ENCODE measurements at places on chromosomes 7 and 10.

DNA sequence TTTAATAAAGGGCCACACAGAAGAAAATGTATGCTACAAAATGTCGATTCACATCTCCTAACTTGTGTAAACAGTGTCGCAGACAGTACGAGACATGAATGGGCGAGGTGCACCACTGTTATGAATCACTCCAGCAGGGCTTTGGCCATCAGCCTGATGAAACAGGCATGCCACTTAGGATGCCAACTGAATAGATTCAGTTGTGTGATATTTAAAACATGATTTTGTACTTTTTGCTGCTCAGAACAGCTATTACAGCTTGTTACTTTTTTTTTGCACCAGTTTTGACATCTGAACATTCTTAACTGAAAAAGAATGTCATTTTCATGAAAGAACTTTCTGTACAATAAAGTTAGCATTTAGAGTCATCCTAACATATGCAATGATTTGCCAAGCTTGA lies 138.1 kb downstream of the VTI1A start:
- DNase-seq = no peak

DNA sequence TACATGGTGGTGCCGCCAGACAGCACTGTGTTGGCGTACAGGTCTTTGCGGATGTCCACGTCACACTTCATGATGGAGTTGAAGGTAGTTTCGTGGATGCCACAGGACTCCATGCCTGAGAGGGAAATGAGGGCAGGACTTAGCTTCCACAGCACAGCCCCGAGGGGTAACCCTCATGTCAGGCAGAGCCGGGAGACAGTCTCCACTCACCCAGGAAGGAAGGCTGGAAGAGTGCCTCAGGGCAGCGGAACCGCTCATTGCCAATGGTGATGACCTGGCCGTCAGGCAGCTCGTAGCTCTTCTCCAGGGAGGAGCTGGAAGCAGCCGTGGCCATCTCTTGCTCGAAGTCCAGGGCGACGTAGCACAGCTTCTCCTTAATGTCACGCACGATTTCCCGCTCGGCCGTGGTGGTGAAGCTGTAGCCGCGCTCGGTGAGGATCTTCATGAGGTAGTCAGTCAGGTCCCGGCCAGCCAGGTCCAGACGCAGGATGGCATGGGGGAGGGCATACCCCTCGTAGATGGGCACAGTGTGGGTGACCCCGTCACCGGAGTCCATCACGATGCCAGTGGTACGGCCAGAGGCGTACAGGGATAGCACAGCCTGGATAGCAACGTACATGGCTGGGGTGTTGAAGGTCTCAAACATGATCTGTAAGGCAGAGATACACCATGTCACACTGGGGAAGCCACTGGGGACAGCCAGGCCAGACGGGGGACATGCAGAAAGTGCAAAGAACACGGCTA lies 104.6 kb upstream of the TNRC18 start:
- DNase-seq = no peak

DNA sequence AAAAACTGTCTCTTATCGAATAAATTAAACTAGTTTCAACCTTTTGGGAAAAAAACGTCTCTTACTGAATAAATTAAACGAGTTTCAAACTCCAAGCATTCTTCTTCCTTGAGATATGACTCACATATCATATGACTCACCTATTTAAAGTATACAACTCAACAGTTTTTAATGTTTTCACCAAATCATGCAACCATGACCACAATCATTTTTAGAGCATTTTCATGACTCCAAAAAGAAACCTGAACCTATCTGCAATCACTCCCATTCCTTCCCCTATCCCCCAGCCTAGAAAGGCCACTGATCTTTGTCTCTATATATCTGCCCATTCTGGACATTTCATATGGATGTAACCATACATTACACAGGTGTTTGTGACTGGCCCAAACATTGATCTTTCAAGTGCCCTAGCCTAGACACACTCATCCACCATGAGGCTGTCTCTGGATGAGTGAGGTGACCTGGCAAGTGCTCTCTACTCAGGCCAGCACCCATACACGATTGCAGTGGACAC lies 115.3 kb downstream of the PIP4K2A start:
- no peak for DNase-seq

GRCh38 chr10:61688551-61689308 lies 26.0 kb downstream of the CABCOCO1 start:
- DNase-seq = no peak

GRCh38 chr7:126529833-126530232 lies 722.9 kb downstream of the GRM8 start:
- DNase-seq = no peak

- DNase-seq = no peak
Measured at GRCh38 chr10:99760321-99760720, 22.1 kb upstream of the ABCC2 start.

DNA sequence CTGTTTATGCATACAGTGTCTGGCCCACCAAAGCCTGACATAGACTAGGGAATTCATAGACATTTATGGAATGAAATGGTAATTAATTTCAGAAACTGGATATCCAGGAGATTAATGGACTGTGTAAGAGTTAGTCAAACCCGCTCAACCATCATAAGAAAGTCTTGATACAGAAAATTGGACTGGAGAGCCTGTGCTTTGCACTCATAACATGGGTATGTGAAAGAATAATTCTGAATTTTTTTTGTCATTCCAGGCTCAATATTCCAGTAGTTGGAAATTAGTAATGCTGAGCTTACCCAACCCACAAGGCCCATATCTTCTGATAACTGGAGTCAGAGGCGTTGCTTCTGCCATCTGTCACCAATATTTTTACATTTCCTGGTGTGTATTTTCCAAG lies 799.7 kb upstream of the IGFBP3 start:
- DNase-seq = no peak

GRCh38 chr7:116135306-116135705 lies 75.0 kb upstream of the TES start:
- no peak for DNase-seq

GRCh38 chr7:149284343-149284742 lies 22.3 kb downstream of the ZNF783 start:
- DNase-seq = no peak

DNA sequence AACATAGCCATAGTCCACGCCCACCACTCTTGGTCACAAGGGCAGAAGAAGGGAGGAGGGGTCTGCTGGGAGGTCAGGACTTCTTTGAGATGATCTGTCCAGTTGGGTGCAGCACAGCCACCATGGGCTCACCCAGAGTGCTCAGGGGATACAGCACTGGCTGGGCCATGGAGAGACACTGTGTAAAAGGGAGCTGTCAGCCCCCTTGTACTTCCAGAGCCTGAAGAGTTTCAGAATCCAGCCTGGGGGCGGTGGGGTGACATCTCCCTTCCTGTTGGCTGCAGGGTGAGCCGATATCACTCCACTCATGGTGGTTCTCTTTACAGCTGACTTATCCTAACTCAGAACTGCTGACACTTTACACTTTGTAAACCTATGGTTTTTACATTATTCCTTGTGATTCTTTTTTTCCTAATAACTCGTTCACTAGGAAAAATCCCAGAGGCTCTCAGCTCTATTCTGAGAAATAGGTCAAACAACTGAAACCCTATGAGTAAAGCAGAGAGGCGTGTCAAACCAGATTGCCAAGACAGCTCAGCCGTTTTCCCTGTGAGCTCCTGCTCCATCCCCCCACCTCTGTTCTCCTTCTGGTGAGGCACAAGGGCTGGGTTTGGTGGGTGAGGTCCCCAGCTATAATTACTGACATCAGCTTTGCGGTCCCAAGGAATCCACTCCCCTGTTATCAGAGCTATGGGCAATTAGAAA lies 3.2 kb upstream of the MRPS24 start:
- DNase-seq = peak; percentile 11

GRCh38 chr7:47143339-47143738 lies 438.6 kb downstream of the TNS3 start:
- no peak for DNase-seq

- DNase-seq = peak; percentile 81
Measured at GRCh38 chr7:36280840-36281812, 108.5 kb upstream of the ANLN start.

GRCh38 chr10:17488848-17489247 lies 34.5 kb upstream of the ST8SIA6 start:
- no peak for DNase-seq

DNA sequence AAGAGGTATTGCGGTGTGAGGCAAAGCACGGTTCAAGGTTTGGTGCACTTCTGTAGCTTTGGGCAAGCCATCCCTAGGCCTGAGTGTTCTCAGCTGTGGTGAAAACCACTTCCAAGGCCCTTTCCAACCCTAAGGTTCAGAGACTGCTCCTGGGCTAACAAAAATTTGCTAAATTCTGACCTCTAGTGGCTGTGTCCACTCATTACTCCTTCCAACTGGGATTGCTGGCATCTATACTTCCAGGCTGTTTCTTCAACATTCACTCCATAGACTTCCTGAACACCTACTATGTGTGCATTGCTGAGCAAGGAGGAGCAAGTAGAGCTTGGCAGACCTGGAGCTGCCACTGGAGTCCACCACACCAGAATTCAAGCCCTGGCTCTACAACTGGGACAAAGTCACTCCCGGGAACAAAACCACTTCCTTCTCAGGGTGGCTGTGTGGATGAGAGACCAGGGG lies 29.3 kb upstream of the SH3PXD2A start:
- peak; percentile 74 for DNase-seq

- DNase-seq = no peak
Measured at GRCh38 chr7:84975586-84976185, 211.2 kb downstream of the SEMA3D start.

GRCh38 chr7:102925976-102926782 lies 13.4 kb downstream of the LRRC17 start:
- no peak for DNase-seq

GRCh38 chr7:142348921-142349405 lies 91.1 kb upstream of the PRSS58 start:
- DNase-seq = no peak

DNA sequence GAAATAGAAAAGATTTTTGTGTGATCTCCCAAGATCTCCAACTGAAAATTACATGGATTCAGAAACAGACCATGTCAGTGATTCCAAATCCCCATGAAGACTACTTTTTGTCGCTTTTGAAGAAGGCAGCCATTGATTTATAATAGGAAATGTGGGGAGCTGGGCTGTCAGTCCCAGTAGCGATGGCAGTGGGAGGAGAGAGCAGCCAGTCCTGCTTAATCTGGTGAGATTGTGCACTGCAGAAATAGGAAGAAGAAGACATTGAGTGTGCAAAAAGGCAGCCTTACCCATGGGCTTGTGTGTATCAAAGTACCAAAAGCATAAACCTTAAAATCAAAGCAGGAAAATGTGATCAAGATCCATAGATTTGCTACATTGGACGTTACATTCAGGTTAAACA lies 4.8 kb downstream of the ADRB1 start:
- DNase-seq = no peak

- DNase-seq = no peak
Measured at GRCh38 chr7:81075150-81075549, 156.3 kb upstream of the SEMA3C start.

DNA sequence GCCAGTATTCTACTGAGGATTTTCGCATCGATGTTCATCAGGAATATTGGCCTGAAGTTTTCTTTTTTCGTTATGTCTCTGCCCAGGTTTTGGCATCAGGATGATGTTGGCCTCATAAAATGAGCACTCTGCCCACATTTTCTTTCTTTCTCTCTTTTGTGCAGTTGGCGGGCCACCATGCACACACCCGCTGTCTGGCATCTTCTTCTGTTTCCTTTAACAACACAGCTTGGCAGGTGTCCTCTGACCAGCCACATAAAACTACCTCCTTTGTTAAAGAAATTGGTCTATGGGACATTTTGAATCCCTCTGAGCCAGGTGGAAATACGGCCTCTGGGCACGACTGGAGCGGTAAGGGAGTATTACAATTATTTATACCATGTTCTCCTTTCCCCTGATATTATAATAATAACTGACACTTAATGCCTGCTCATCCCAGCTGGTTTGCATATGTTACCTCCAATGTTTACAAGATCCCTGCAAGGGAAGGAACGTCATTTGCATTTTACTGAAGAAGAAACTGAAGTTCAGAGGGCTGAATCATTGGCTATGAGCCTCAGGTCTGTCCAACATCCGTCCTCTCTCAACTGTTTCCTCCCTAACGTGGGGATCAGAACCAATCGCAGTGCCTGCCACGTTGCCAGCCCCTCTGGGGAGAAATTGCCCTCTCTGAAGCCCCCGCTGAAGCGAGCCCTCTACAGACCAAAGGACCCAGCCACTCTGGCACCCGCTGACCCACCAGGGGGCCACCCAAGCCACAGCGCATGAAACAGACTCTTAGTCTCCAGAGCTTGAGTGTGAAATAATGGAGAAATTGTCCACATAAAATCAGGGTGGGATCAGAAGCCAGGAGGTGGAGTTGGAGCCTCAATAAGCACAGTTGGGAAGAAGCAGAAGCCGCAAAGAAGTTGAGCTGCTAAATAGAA lies 125.0 kb upstream of the FOXK1 start:
- peak; percentile 23 for DNase-seq

DNA sequence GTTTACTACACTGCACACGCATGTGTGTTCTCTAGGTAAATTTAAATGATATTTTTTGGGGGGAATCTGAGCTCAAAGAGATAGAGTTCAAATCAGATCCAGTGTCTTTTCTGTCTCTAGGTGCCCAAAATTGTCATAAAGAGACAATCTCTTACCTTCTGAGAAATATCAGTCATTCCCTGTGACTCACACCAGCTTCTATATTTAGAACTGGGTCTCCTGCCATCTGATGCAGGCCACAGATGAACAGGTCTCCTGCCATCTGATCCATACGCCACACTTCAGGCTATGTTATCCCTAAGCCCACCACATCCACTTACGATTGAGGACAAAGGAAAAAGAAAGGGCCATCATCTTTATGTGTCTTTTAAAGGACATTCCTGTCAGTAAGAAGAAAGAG lies 136.3 kb upstream of the LAMB4 start:
- no peak for DNase-seq

DNA sequence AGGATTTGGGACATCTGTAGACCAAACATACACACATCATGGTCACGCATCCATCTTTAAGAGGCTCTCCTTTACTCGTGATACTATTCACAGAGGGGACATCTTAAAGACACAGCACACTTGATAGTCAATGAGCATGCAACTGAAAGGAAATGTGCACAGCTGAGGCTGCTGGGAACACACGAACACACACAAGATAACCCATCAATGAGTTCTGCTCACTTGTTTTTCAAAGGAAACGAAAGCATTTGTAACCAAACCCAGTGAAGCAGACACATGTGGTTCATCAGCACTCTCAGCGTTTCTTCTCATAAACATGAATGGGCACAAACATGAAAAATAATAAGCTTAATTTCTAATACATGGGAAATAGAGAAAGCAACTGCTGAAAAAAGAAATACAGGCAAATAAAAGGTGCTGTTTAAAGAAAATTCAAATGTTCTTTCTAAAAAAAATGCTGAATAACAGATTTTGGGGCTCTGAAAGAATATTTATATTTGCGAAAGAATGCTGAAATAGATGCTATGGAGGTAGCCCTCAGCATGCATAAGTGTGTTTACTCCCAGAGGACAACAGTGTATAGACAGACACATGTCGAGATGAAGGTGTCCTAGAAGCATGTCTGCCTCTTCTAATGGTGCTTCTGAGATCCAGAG lies 59.7 kb upstream of the LAMB4 start:
- no peak for DNase-seq

DNA sequence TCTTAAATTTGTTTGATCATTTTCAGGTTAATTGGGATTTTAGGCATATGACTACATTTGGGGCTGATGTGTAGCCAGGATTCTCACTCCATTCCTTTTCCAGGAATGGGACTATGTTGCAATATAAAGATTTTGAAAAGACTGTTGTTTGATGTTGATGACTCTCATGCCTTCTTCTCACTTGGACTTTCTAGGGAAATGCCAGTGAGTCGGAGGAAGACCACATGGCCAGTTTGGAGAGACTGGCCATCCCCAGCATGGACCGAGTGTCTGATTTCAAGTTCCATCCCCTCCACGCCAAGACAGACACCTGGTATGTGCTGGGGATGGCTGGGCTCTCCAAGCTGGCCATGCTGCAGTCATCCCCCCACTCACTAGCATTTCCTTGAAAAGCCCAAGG lies 5.5 kb downstream of the IGFBP3 start:
- no peak for DNase-seq
